IPS DF 6.9 (cell line): ENCODE measurements at places on chromosomes 11 and 22.

- no peak for DNase-seq
Observed at GRCh38 chr22:42321908-42322561, 51.6 kb upstream of the TCF20 start.

GRCh38 chr11:82038154-82038553 lies 695.5 kb downstream of the FAM181B start:
- no peak for DNase-seq

- no peak for DNase-seq
Observed at GRCh38 chr11:112085822-112086421, 634 bp downstream of the TIMM8B start.

DNA sequence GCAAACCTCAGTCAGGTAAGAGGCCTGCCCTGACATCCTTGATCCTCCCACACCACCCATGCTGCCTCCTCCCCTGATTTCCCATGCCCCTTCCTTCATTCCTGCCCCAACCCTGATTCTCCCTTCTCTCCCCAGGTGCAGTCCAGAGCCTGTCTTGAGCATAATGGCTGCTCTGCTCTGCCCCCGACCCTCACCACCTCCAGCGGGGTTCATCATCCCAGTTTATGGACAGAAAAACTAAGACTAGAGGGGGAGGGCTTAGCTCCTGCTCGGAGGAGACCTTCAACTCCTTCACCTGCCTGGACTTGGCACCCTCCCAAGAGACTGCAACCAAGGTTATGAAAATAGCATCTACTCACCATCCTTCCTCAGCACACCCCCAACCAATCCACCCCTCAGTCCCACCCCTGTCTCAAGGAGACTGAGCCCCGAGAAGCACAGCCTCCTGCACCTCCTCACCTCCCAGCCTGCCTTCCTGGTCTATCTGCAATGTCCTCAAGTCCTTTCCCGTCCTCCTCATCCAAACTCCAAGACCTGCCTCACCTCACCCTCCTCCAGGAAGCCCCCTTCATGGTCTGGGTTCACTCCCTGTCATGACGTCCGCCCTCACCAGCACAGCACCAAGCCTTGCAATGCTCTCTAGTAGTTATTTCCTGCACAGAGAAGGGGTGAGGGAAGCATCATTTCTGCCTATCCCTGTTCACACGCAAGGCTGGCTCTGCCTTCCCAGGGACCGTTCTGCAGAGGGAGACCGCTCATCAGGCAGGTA lies 103.1 kb downstream of the PDE2A start:
- no peak for DNase-seq

- no peak for DNase-seq
Observed at GRCh38 chr22:23894710-23895598, 771 bp downstream of the MIF start.
